Upper lobe of left lung (tissue), 6 donors: ENCODE measurements at places on chromosomes 1 and 21. TPM values are rescaled to one million over a fixed set of nuclear protein-coding genes. Genes with fewer than 3 reads are reported as not detected.

Gene ZNF695
- total RNA-seq = not detected

Gene OLFML2B
- 51.3 TPM for total RNA-seq

Gene NUF2
- 1.6 TPM for total RNA-seq

Gene OR10Z1
- not detected for total RNA-seq

Gene CFHR4
- total RNA-seq = not detected

Gene ANKRD65
- total RNA-seq = 43.4 TPM

Gene GBP1
- total RNA-seq = 19.4 TPM

Gene CLCNKB
- not detected for total RNA-seq

Gene SPATA46
- total RNA-seq = not detected

Gene TRNP1
- 38.0 TPM for total RNA-seq

Gene FAM3B
- 4.2 TPM for total RNA-seq

GRCh38 chr1:28197682-28198415, 21.4 kb upstream of the PTAFR start:
- no peak overlapping the region for H3K4me3 ChIP-seq
- peaks cover 43% of the 10 kb centered on the region for H3K36me3 ChIP-seq
- peaks cover 7% of the 10 kb centered on the region for H3K4me1 ChIP-seq
- no peak overlapping the region for H3K27ac ChIP-seq
- no peaks in the 10 kb centered on the region for H3K27me3 ChIP-seq

DNA sequence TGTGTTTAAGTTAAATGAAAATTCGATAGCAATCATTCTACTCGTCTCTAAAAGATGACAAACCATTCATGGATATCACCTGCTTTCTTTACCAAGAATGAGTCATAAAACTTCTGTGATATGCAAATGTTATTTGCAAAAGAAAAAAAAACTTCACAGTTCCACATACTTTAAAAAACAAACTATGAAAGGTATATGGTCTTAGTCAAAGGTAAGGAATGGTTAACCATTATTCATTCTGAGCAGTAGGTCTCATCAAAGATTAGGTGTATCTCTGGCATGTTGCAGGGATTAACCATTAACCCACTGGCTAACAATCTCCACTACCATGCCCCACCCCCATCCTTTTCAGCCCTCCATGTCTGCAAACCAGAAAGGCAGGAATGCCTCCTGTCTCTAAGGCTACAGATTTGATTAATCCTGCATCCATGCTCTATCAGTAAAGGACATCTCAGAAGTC, 44.4 kb downstream of the PTPN14 start:
- H3K4me3 ChIP-seq = no peak overlapping the region
- H3K4me1 ChIP-seq = no peaks in the 10 kb centered on the region
- no peaks in the 10 kb centered on the region for H3K36me3 ChIP-seq
- H3K27ac ChIP-seq = no peak overlapping the region
- DNase-seq = no peak

DNA sequence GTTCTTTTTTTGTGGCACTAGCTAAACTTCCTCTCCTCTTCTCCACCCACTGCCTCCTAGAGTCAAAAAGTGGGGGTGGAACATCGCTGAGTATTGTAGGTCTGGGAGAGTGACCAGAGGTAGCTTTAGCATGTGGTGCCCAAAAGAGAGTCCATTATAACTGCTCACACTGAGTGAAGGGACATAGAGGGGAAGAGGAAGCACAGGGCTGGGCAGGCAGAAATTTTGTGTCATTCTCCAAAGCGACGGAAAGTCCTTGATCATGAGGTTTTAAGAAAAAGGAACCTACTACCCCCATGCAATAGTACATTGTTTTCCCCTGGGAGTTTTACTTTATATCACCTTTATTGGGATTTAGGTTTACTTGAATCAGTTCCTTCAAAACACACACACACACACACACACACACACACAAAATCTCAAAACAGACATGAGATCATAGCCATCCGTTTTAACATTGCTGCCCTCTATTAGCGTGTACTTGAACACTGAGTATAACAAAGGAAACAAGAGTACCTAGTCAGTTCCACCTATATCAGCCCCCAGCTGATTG, 4.1 kb downstream of the CD84 start:
- peak; percentile 43 for DNase-seq
- peak overlapping the region; percentile 71 for H3K27ac ChIP-seq
- no peak overlapping the region for H3K4me3 ChIP-seq
- H3K4me1 ChIP-seq = peaks cover 2% of the 10 kb centered on the region
- H3K27me3 ChIP-seq = no peaks in the 10 kb centered on the region

- H3K36me3 ChIP-seq = no peaks in the 10 kb centered on the region
- H3K4me1 ChIP-seq = peaks cover 23% of the 10 kb centered on the region
- no peaks in the 10 kb centered on the region for H3K27me3 ChIP-seq
- no peak overlapping the region for H3K4me3 ChIP-seq
- no peak for DNase-seq
These were observed 210.6 kb downstream of the PBX1 start for GRCh38 chr1:164769486-164770130.

DNA sequence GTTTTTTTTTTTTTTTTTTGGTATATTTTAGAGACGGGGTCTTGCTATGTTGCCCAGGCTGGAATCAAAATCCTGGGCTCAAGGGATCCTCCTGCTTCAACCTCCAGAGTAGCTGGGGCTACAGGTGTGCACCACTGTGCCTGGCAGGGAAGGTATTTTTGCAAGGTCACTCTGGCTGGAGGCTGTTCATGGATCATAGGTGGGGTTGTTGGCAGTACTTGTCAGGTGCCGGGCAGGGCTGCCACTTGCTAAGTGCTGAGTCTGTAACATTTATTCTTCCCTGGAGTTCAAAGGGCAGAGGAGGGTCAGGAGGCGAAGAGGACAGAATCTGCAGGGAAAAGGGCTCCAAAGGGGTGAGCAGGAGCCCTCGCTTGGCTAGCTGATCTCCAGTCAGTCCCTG, 24.1 kb downstream of the A3GALT2 start:
- H3K27ac ChIP-seq = no peak overlapping the region
- no peak overlapping the region for H3K4me3 ChIP-seq
- no peaks in the 10 kb centered on the region for H3K36me3 ChIP-seq
- no peaks in the 10 kb centered on the region for H3K27me3 ChIP-seq
- peaks cover 15% of the 10 kb centered on the region for H3K4me1 ChIP-seq
- DNase-seq = no peak

- peaks cover 15% of the 10 kb centered on the region for H3K36me3 ChIP-seq
- DNase-seq = no peak
- peaks cover 40% of the 10 kb centered on the region for H3K4me1 ChIP-seq
- H3K4me3 ChIP-seq = no peak overlapping the region
These were observed 2.0 kb downstream of the KIAA0319L start for GRCh38 chr1:35555212-35555584.

DNA sequence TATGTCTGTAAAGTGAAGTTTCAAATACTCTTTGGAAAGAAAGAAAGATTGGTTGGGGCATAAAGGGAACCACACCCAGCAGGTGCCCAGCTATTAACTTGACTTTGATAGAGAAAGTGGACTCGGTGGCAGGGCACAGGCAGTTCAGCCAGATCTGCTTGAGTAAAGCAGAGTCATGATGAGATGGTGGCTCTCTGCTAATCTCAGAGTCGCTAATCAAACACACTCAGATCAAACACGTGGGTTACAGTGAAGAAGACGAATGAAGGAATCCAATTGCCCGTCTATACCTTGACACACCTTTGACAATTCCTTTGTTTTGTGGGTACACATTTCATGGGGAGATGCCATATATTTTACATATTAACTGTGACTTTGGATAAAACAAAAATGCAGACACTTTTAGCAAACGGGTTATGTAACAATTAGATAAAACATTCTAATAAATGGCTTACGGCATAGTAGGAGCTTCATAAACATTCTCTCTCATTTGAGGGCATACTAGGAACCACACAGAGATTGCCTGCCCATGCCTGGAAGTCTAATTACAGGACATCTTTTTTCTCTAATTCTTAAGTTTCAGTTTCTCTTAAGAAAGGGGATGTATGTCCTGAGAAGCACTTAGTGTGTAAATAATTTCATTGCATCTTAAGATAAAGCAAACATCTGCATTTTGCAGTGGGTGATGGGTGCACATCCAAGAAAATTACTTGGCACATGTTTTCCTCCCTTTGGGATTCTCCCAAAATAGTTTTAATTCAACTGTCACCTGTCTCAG, 7.2 kb downstream of the CBR1 start:
- H3K4me1 ChIP-seq = peaks cover 19% of the 10 kb centered on the region
- DNase-seq = peak; percentile 58
- H3K4me3 ChIP-seq = no peak overlapping the region

DNA sequence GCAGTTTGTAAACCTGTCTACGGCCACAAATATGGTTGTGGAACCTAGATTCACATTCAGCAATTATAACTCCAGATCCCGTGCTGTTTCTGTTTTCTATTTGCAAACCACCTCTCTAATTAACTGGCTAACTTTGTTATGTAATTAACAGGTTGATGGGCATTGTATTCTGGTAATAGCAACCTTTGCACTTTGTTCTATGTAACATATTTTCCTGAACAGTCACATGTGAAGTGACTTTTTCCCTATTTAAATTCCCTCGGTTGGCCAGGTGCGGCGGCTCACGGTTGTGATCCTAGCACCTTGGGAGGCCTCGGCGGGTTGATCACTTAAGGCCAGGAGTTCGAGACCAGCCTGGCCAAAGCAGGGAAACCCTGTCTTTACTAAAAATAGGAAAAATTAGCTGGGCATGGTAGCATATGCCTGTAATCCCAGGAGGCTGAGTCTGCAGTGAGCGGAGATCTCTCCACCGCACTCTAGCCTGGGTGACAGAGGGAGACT, 1.4 kb downstream of the ACADM start:
- peaks cover 18% of the 10 kb centered on the region for H3K4me1 ChIP-seq
- H3K36me3 ChIP-seq = no peaks in the 10 kb centered on the region
- no peak overlapping the region for H3K27ac ChIP-seq
- peak; percentile 35 for DNase-seq
- H3K27me3 ChIP-seq = no peaks in the 10 kb centered on the region
- H3K4me3 ChIP-seq = peak overlapping the region; percentile 69

DNA sequence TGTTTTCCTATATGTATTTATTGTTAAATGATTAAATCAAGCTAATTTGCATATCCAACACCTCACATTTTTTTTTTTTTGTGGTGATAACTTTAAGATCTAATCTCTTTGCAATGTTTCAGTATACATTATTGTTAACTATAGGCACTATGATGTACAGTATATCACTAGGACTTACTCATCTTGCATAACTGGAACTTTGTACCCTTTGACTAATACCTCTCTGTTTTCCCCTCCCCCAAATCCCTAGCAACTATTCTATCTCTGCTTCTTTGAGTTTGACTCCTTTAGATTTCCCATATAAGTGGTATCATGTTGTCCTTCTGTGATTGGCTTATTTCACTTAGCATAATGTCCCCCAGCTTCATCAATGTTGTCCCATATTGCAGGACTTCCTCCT, 9.7 kb upstream of the C1orf53 start:
- H3K4me1 ChIP-seq = no peaks in the 10 kb centered on the region
- H3K27ac ChIP-seq = no peak overlapping the region
- DNase-seq = no peak

GRCh38 chr1:158458263-158458662, 3.4 kb upstream of the OR10K1 start:
- H3K27ac ChIP-seq = no peak overlapping the region
- no peaks in the 10 kb centered on the region for H3K36me3 ChIP-seq
- H3K4me1 ChIP-seq = no peaks in the 10 kb centered on the region
- H3K4me3 ChIP-seq = no peak overlapping the region
- H3K27me3 ChIP-seq = no peaks in the 10 kb centered on the region
- no peak for DNase-seq

GRCh38 chr1:34796990-34797389, 4.2 kb downstream of the GJA4 start:
- peaks cover 13% of the 10 kb centered on the region for H3K4me1 ChIP-seq
- H3K27me3 ChIP-seq = peaks cover 5% of the 10 kb centered on the region
- no peak for DNase-seq

DNA sequence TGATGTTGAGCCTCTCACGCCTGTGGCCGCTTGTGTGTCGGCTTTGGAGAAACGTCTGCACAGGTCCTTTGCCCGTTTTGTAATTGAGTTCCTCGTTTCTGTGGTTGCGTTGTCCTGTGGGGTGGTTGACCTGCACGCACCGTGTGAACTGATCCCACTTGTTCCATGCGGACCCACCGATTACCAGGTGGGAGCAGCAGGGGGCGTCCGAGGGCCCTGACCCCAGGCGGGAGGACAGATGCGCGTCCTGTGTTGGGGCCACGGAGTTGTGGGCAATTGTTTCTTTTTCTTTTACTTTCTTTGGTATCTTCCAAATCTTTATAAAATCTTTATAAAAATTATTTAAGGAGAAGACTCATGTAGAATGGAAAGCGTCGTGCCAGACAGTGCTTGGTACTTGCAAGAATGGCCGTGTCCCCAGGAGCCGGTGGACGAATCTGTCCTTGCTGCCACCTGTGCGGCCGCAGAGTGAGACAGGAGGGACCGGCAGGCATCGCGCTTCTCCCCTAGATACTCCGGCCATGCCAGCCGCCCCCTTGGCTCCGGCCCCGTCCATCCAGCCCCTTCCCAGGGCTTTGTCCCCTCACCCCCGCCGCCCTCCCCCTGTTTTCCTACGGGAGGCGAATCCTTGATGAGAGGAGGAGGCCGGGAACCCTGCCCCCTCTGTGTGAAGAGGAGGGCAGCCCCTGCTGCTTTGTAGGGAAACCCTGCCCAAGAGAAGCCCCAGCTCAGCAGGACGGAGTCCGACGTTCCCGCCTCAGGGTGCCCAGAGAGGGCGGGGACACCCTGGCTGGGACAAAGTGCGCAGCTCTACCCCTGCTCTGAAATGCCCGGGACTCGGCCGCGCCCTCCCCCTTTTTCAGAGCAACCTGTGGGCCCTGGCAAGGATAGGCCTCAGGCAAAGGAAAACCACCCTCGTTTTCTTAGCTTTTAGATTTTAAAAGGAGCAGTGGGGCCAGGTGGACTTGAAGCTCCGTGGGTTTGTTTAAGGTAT, 41.7 kb downstream of the PRKCZ start:
- DNase-seq = peak; percentile 82
- H3K4me3 ChIP-seq = no peak overlapping the region
- H3K27ac ChIP-seq = no peak overlapping the region
- no peaks in the 10 kb centered on the region for H3K4me1 ChIP-seq

GRCh38 chr1:157671895-157672294, 28.7 kb downstream of the FCRL3 start:
- no peak overlapping the region for H3K4me3 ChIP-seq
- DNase-seq = no peak
- no peaks in the 10 kb centered on the region for H3K4me1 ChIP-seq
- no peaks in the 10 kb centered on the region for H3K36me3 ChIP-seq
- H3K27me3 ChIP-seq = no peaks in the 10 kb centered on the region

- no peaks in the 10 kb centered on the region for H3K4me1 ChIP-seq
- no peak overlapping the region for H3K27ac ChIP-seq
- no peak overlapping the region for H3K4me3 ChIP-seq
- DNase-seq = no peak
These were observed 23.8 kb downstream of the FH start for GRCh38 chr1:241495741-241496140.

- H3K4me3 ChIP-seq = no peak overlapping the region
- DNase-seq = no peak
- H3K27ac ChIP-seq = no peak overlapping the region
These were observed 24.5 kb downstream of the HUNK start for GRCh38 chr21:31897311-31897710.

DNA sequence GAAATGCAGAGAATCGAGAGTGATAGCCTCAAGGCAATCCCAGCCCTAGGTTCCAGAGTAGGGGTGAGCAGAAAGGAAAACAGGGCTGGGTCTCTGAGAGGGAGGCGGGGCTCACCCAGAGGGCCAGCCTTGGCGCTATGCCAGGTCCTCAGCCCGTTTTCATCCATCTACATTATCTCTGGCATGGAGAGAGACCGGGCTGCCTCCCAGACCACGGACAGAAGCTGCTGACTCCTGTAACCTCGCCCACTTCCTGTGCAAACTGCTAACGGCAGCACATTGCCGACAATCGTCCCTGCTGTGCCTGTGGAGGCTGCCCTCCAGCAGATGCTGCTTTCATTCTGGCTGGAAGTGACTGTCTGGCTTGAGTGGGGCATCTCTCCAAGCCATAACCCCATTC, 569.1 kb downstream of the NPHP4 start:
- peaks cover 6% of the 10 kb centered on the region for H3K4me1 ChIP-seq
- no peak overlapping the region for H3K27ac ChIP-seq
- no peaks in the 10 kb centered on the region for H3K36me3 ChIP-seq
- no peaks in the 10 kb centered on the region for H3K27me3 ChIP-seq
- no peak for DNase-seq
